CD4-positive, alpha-beta T cell (primary cell): ENCODE measurements at places on chromosomes 7 and 10.

GRCh38 chr10:123157210-123157609, 3.0 kb downstream of the BUB3 start:
- no peak for DNase-seq

DNA sequence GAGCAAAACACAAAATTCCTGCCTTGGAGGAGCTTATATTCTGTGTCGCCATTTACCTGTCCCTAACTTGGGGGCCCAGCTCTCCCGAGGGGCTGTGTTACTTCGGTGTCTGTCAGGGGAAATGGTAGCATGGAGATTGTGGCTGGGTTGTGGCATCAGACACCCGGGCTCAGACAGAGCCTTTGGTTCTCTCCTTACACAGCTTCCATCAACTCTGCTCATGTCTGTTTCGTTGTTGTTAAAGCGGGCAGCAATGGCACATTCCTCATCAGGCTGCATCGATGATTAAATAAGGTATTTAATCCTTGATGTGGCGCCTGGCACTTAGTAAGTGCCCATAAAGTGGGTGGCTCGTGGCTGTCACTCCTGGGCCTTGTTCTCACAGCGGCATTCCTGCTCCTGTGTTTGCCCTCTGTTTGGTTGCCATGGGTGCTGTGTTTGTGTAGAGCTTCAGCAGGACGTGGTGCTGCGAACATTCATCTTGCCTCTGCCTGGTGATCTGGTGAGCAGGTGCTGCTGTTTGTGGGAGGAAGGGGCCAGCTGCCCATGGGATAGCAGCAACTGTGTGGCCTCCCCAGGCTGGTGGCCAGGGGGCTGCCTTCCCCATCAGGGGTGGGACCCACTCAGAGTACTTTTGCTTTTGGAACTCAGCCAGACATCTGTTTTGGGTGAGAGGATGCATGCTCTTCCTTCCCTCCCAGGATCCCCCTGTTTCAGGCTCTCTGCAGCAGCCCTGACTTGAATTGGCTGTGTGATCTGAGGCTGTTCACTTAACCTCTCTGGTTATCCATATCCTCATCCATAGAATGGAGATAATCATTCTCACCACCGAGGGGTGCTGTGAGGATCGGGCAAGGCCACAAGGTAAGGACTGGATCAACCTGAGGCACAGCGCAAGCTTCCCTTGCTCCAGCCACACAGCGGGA, 207.2 kb upstream of the SVIL start:
- DNase-seq: no peak

DNA sequence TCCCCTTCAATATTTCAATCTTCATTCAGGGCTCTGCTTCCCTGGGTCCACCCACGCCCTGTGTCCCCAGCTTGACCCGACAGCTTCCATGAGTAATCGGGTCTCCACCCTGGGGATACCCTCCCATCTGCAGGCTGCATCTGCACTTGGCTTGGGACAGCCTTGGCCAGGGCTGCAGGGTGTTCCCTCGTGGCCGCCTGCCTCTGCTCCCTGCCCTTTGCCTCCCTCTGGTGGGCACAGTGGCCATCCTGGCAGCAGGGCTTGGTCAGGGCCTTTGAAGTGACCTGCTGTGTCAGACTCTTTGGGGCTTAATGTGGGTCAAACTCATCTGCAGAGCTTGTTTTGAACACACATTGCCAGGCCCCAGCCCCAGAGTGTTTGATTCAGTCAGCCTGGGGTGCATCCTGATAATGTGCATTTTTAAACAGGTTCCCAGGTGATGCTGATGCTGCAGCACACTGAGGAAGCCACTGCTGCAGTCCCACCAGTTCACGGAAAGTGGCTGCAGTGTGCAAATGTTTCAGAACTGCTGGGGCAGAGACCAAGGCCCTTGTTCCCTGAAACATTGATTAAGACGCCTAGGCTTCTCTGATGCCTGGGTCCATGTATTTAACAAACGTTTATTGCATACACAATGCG, 80.7 kb upstream of the SEC61G start:
- no peak for DNase-seq

DNA sequence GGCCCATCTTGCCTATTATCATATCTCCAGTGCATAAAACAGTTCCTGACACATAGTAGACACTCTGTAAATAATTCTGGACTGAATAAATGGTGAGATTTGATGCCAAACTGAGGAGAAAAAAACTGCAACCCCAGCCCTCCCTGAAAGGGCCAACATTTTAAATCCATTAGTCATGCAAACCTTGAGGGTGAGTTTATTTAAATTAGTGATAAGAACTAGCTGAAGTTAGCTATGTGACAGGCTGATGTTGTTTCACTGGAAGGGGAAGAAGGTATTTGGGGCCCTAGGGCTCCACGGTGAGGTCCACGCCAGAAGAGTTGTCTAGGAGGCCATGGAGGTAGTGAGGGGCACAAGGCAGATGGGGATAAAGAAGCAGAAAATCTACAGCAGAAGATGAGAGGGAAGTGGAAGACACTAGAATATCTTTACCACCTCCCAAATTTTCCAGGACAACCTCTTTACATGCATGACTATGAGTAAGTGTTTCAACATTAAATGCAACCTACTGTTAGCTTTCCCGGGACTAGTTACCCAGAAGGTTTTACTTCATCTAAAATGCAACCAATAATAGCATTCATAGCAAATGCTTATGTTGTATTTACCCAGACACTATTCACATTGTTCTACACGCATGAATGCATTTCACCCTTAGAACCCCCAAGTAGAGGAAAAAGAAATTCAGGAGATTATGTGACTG, 183.2 kb upstream of the LYZL1 start:
- no peak for DNase-seq

DNA sequence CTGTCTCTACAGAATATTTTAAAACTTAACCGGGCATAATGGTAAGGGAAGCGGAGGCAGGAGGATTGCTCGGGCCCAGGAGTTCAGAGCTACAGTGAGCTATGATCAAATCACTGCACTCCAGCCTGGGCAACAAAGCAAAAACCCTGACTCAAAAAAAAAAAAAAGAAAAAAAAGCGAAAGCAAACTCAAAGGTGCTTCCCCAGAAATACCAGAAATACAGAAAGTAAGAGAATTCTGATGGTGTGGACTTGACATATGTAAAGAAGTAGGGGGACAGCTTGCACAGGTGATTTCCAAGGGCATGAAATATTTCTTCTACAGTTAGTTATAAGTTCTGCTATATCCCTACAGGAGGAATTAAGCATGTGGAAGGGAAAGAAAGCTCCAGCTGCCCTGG, 69.7 kb upstream of the APBB1IP start:
- DNase-seq: no peak

- no peak for DNase-seq
These were observed 55.3 kb downstream of the CH25H start for GRCh38 chr10:89151857-89152256.

- DNase-seq: no peak
These were observed 646.9 kb downstream of the SORCS3 start for GRCh38 chr10:105288026-105288425.

- DNase-seq: no peak
These were observed 108.5 kb downstream of the SND1 start for GRCh38 chr7:127760436-127761031.

DNA sequence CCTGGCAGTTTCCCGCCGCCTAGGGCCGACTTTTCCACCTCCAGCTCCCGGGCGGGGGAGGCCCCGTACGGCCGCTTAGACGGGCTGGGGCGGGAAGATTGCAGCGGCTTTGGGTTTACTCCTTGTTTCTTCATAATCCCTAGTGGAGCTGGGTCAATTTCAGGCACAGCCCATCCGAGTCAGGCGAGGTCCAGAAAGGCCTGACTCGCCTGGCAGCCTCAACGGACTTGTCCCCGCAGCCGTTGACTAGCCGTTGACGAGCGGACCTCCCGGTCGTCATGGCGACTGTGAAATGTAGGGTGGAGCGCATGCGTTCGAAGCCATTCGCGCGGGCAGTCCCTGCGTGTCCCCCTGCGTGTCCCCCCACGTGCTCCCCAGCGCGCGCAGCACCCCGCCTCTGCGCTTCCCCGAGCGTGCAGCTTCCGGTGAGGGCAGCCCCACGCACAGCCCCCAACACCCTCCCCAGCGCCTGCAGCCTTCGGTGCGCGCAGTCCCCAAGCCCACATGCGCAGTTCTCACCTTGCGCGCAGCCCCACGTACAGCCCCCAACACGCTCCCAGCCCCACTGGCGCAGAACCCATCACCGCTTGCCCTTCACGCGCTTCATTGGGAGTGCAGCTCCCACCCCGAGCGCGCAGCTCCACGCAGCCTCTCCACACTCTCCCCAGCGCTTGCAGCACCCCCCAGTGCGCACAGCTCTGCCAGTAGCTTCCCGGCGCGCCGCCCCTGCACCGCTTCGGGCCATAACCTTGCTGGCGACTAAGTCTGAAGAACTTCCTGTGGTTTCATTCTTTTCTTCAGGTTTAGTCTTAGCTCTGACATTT, 67.8 kb downstream of the TBX20 start:
- no peak for DNase-seq

DNA sequence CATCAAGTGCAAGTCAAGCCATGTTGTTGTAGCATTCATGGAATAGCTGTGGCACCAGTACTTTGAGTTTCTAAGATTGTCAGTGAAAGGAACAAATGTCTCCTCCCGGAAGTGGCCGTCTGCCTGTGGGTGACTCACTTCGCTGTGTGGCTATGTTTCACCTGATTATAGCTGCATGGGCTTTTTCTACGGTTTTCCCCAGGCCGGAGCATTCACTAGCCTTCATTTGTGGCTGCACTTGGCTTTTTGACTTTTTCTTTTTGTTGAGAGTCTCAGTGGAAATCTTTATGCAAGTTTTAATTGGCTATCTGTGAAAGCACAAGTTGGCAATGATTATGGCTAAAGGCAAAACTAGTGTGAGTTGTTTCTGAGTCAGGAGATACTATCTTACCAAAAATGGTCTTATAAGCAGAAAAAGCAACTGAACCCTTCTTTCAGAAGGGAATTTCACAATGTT, 35.0 kb downstream of the SRI start:
- no peak for DNase-seq

DNA sequence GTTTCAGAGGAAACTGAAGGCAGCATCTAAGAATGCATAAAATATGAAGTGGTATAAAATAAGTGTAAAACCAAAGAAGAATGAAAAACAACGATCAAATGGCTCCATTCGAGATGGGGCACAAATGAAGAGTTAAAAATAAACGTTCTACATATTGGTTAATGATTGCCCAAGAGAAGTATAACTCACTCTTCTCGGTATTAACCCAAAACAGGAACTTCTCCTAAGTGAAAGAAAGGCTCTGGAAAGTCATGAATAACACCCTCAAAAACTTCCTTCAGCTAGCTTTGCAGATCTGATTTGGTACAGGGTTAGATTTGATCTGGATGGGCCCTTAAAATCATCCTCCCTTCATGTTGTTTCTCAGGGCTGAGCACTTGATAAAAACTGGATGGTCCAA, 94.3 kb upstream of the ADO start:
- no peak for DNase-seq

- no peak for DNase-seq
These were observed 165.0 kb upstream of the ASAH2 start for GRCh38 chr10:50416181-50416824.

DNA sequence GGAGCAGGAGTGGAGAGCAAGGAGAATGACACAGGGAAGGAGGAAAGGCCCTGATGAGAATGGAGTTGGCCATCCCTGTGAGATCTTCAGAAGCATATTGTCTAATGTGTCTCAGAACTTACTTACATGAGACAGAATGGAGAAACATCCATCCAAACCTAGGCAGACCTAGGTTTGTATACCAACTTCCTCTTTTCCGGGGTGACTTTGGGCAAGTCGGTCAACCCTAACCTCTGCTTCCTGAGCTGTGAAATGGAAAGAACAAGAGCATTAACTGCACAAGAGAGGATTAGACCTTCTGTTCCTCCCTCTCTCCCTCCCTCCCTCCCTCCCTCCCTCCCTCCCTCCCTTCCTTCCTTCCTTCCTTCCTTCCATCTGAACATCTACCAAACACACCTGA, 4.5 kb downstream of the GHRHR start:
- DNase-seq: no peak

- DNase-seq: no peak
These were observed 656.1 kb downstream of the ZWINT start for GRCh38 chr10:55704950-55705349.

- DNase-seq: no peak
These were observed 94.6 kb upstream of the BTBD16 start for GRCh38 chr10:122176232-122177213.

DNA sequence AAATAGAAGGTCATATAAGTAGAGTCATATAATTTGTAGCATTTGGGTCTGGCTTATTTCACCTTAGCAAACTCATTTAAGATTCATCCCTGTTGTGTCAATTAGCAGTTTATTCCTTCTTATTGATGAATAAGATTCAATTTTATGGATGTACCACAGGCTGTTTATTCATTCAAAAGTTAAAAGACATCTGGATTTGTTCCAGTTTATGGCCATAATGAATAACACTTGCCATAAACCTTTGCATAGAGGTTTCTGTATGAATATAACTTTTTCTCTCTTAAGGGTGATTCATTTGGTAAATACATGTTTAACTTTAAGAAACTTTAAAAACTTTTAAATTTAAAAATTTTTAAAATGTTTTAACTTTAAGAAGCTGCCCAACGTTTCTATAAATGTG, 66.4 kb downstream of the CPED1 start:
- no peak for DNase-seq

DNA sequence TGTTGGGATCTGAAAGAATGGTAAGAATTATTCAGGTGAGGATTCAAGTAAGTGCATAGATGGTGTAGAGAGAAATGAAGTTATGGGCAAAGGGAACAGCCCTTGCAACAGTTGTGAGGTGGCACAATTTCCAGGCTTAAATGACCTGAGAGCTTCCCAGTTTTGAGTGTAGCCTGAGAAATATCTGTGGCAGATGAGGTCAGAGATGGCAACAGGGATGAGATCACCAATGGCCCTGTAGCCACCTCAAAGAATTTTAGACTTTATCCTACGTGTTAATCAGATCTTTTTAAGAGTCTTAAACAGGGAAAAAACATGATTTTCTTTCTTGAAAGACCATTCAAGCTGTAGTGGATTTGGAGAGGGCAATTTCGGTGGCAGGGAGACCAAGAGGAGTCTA, 1.9 kb upstream of the NRF1 start:
- DNase-seq: no peak

GRCh38 chr7:452226-452751, 67.4 kb downstream of the PDGFA start:
- DNase-seq: no peak

- no peak for DNase-seq
These were observed 120.2 kb downstream of the CDH23 start for GRCh38 chr10:71516890-71517289.
